ENCODE measurements at places on chromosomes 12 and 14.

- no peak for DNase-seq
Observed at GRCh38 chr14:105844810-105845724, 318.7 kb downstream of the TMEM121 start.

DNA sequence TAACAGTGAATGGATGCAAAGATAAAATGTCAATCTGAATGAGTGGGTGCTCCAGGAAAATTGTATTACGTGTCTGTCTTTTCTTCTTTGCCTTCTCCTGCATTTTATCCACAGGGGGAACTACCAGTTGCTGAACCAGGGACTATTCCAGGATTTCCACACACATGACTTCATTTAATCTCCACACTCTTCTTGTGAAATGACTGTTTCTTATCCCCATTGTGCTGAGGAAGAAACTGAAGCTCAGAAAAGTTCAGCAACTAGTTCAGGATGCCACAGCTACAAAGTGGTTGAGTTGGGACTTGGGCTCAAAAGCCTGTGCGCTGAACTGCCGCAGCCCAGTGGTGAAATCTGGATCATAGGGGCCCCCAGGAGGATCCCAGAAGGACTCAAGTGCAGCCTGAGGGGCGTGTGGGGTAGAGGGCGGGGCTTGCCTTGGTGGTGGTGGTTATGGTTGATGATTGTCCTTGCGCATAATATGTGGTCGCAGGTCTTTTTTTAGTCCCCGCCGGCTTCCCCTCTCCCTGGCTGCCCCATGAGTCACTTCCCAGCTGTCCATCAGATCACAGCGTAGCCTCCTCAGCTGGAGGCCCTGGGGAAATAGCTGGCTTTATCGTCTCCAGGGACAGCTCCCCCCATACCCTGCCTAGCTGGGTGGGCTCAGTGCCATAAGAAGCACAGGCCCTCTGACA lies 235.2 kb upstream of the CRY1 start:
- DNase-seq = peak; percentile 91

- peak; percentile 90 for DNase-seq
Observed at GRCh38 chr12:53251477-53252348, 16.4 kb upstream of the ESPL1 start.

GRCh38 chr14:80587096-80587724 lies 354.3 kb downstream of the CEP128 start:
- DNase-seq = peak; percentile 65

DNA sequence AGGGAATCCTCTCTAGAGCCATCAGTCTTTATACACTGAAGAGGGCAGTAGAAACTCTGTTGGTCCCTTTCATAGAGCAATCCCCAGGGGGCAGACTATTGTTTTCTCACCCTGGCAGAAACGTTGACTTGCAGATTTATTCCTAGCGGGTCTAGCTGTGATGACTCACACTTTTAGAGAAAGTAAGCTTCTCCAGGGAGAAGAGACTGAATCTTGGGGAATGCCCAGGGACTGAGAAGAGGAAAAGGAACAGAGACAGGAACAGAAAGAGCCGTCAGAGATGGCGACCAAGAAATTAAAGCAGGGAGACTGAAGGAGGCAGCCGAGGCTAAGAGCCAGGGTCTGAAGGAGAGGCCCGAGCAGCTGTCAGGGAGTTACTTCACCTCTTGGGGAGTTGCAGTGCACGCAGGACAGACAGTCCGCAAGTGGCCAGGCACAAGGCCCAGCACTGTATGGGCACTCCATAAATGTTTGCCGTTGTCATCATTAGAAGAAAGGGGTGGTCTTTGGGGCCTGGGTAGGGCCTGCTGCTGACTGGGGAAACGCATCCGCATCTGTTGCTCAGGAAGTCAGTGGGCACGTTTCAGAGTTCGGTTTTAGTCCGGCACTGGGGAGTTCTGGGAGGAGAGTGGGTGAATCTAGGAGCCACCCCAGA lies 13.0 kb downstream of the PLEKHG6 start:
- peak; percentile 92 for DNase-seq

GRCh38 chr14:75521415-75522199 lies 662 bp upstream of the BATF start:
- no peak for DNase-seq

DNA sequence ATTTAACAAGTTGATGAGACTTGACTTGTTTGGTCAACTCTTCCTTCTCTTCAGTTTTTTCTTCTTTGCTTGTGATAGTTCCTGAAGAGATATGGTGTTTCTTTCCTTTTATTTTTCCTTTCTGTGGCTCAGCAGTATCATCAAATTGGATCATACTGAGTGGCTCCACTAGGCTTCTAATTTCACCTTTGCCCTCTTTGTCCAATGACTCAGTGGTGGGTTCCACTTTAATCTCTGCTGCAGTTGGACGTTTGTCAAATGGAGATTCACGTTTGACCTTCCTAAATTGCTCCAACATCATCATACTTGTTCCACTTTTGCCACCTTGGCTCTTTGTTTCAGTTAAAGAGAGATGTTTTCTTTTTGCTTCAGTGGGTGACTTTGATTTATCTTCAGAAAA lies 41.5 kb downstream of the FAM186A start:
- no peak for DNase-seq

DNA sequence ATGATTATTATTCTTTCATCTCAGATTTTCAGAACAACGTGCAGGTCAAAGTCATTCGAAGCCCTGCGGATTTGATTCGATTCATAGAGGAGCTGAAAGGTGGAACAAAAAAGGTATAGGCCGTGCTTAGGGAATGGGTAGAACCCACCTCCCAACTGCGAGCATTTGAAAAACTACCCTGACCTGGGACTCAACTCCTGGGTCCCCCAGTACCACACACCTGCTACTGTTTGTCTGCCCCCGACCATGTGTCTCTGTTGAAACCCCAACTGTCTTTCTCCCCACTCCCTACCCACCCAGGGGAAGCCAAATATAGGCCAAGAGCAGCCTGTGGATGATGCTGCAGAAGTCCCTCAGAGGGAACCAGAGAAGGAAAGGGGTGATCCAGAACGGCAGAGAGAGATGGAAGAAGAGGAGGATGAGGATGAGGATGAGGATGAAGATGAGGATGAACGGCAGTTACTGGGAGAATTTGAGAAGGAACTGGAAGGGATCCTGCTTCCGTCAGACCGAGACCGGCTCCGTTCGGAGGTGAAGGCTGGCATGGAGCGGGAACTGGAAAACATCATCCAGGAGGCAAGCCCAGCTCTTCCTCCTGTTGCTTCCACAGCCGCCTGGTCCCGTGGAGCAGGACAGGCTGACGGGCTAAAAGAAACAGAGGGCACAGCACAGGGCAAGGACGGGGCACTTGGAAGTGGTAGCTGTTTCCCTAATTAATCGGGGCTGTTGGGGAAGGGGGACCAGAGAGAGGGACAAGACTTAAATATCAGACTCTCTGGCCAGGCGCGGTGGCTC lies 20.5 kb downstream of the AGAP2 start:
- no peak for DNase-seq

DNA sequence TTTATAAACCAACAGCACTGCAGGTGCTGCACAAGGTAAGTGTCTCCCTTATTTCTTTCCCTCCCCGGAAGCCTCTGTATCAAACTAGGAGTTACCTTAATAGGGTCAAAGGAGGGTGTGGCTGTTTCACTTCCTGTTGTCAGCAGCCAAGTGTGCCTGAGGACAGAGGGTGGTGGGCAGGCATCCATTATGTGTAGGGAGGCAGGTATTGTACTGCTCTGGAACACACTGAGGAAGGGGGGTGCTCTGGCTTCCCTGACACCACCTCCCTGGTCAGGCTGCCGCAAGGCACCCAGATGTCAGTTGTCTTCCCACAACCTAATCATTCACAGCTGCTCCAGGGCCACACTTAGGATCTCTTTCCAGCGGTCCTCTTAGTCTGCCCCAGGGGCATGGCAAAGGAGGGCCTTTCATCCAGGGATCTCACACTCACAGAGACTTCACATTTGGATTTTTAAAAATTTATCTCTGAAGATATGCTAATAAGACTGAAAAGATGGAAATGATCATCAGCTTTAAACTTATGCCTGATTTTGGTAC lies 132.0 kb upstream of the ARHGAP5 start:
- DNase-seq = no peak

- no peak for DNase-seq
Observed at GRCh38 chr12:120067901-120068300, 48.7 kb downstream of the RAB35 start.

DNA sequence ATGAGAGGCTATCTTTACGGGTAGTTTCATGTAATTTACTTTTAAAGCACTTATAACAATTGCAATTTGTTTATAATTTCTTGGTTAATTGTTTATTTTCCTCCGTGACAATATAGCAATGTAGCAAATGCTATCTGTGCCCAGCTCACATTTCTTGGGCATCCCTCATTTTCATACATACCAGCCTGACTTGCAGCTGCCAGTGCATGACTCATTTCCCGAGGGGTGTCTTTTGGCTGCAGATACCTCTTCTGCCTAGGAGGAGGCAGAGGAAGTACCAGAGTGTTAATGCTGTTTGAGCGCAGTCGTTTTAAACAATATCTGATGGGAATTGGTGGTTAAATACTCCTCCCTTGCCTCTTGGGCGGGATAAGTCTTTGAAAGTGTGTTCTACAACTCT lies 104.2 kb upstream of the ABCD2 start:
- peak; percentile 48 for DNase-seq

DNA sequence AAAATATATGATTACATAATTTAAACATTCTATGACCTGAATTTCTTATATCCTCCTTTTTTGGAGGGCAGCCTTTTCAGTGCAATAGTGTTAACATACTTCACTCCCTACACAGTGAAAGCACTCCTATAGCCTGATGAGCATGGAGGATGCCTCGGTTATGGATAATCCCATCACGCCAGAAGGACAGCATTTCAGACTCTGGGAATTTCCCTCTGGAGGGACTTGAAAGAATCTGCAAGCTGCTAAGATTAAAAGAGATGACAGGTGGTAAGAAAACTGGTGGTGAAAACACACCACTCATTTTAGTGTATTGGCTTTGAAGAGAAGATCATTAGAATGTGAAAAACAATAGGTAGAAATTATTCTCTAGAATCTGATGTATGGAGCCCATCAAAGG lies 99.3 kb upstream of the LMNTD1 start:
- DNase-seq = no peak

DNA sequence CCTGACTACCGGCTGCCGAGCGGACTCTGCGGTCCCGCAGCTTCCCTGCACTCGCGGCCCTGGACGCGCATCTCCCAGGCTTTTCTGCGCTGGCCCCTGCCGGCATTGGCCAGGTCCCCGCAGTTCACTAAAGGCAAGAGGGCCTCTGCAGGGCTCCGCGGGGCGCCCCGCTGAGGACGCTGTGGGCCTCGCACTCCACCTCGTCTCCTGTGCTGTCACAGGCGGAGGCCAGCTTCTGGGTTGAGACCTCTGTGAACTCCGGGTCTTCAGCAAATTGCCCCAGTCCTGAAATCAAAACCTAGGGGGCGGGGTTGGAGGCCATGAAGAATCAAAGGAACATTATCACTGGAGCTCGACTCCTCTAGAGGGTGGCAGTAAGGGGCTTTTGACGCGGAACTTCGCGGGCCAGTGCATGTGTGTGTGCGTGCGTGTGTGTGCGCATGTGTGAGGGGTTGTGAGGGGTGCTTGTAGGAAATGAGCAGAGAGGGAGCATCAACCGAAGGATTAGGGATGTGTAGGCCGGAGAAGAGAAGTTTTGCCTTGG lies 68.5 kb upstream of the CAPRIN2 start:
- DNase-seq = no peak

DNA sequence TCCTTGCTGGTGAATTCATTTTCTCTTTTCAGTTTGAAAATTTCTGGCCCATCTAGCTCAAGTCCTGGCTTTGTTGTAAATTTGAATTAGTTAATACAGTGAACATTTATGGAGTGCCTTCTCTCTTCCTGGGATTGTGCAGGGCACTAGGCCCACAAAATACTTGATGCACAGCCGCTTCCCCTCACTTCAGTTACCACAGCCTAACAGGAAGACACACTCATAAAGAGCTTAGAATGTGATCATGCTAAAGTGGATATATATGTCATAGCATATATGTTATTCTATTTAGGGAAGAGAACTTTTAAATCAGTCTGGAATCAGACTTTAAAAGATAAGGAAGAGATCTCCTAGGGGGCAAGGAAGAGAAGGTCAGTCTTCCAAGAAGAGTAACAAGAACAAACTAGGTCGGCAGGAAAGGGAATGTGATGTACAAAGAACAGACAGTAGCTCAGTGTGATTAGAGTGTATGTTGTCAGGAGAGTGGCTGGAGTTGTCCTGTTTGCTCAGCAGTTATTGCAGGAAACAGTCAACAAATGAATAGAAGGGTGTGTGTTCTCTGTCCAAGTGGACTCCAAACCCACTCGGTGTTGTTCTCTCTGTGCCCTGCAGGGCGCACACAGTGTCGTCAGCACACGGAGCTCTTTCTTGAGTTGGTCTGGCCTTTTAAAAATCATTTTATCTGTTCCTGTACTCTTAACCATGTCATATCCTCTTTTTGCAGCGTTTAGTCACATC lies 74.4 kb downstream of the DAAM1 start:
- DNase-seq = no peak

- peak; percentile 39 for DNase-seq
Observed at GRCh38 chr12:42143452-42144157, 1.1 kb downstream of the GXYLT1 start.

- DNase-seq = no peak
Observed at GRCh38 chr12:110458756-110459155, 8.6 kb upstream of the ARPC3 start.

- no peak for DNase-seq
Observed at GRCh38 chr14:99509871-99510555, 28.8 kb downstream of the CCNK start.

DNA sequence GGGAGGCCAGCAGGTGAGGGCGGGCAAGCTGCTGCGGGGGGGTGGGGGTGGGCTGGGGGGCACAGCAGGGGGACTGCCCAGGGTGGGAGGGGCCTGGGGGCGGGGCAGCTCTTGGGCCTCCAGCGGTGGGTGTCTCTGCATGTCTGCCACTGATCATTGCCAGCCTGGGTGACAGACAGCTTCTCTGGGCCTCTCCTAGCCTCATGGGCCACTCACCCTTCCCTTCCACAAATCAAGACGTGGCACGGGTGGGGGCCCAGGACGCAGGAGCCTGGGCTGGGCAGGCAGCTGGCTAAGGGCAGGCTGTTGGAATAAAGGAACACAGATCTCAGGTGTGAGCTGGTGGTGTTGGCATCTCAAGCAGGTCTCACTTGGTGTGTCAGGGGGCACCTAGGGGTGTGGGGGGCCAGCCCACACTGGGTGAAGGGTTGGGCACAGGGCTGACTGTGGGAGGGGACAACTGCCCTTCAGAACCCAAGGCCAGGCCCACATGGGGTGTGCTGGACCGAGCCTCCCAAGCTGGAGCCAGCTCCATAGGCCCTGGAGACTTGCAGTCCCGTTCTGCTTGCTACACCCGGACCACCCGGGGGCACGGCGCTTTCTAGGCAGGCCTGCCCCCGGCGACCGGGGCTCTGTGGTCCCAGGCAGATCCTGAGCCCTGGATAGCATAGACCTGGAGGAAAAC lies 3.0 kb downstream of the TEDC1 start:
- DNase-seq = no peak

DNA sequence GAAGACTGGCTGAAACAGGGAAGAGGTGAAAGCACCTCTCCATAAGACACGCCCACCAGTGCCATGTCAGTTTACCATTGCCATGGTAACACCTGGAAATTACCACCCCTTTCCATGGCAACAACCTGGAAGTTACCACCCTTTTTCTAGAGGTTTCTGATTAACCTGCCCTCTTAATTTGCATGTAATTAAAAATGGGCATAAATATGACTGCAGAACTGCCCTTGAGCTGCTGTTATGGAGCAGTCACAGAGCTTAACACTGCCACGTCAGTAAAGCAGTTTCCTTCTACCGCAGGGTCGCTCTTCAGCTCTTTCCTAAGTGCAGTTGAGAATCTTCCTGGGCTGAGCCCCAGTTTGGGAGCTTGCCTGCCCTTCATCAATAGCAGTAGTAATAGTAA lies 55.2 kb downstream of the RASSF3 start:
- no peak for DNase-seq

- DNase-seq = no peak
Observed at GRCh38 chr14:96085369-96085768, 46.2 kb downstream of the C14orf132 start.

- no peak for DNase-seq
Observed at GRCh38 chr12:31832740-31833729, 104.2 kb upstream of the AMN1 start.
